GM20000 (cell line): ENCODE measurements at places on chromosomes 2 and 18.

DNA sequence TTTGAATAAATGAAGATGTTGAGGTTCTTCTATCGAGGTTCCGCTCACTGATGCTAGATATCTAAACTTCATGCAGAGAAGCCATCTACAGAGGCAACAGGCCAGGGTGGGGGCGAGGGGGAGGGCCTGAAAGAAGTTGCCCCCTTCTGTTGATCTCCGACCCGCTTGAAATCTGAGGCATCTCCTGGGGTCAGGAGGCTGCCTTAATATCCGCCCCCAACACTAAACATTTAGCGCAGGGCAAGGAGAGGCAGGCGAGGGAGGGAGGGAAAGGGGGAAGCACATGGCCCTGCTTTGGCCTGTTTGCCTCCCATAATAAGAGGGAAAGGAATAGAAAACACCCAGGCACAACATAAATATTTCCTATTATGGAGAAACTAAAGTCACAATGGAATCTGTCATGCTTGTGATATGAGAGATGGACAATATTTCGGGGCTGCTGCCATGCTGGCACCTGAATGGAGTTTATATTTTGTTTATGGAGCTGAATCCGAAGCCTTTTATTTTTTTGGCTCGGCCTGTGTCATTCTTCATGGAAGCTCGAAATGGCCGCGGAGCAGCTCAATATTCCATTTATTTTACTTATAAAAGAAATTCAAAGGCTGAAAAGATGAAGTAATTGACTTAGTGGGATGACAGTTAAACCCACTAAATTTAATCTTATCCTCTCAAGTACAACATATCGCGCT, 221.1 kb downstream of the INSIG2 start:
- no peak for DNase-seq

DNA sequence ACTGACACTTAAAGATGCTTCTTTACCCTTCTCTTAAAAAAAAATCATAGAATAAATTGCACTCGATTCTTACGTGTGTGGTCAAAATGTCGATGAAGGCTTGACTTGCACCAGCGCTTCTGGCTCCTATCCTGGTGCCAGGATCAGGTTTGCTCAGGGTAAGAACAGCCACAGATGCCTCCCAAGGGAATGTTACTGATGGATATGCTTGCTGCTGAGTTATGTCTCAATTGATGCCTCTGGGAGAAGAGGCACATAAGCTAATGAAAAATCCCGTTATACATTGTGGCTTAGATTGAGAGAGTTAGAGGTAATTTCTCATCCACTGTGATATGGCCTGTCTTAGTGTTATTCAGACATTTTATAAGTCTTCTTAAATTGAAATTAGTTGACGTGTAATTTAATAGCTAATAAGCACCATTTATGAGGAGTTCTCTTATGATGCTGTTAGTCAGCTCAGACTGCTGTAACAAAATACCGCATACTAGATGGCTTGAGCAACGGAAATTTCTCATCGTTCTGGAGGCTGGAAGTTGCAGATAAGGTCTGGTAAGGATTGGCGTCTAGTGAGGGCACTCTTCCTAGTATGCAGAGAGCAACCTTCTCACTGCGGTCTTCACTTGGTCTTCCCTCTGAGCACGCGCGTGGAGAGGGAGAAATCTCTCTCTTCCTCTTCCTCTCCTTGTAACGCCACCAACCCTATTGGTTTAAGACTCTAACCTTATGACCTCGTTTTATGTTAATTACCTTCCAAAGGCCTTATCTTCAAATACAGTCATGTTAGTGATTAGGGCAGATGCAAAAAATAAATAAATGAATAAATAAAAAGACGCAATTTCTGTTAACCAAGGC, 116.6 kb upstream of the NOSTRIN start:
- DNase-seq = no peak

- no peak for DNase-seq
Measured at GRCh38 chr2:24082787-24083566, 1.7 kb downstream of the TP53I3 start.

GRCh38 chr2:181861379-181861778, 30.2 kb upstream of the ITPRID2 start:
- DNase-seq = no peak

DNA sequence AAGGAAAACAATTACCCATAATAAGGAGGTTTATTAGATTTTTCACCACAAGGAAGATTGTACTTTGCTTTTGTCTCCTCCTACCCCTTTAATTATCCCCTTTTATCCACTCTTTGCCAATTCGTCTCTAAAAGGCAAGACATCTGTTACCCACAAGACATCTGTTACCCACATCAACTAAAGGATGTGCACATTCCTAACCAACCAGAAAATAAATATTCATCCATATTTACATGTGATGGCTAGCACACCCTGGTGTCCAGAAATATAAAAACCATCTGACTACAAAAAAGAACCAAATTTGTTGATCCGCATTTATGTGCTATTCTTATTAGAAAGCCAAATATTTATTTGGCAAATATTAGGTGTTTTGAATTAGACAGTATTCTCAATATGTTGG, 35.7 kb downstream of the ACVR1C start:
- DNase-seq = no peak

DNA sequence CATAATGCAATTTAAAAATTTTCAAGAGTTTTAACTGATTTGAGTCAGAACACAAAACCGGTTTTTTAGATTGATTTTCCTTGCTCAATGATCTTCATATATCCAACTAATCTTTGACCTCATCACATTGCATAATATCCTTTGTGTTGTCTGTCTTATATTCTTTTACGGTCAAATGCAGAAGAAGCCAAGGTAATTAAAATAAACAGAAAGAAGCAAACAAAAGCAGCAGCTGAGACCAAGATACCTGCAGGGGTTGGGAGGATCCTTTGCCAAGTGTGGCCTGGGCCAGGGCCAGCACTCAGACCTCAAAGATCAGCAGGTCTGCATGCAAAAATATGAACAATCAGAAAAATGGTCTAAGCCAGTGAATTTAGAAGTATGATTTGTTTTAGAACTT, 428.9 kb upstream of the NETO1 start:
- DNase-seq = no peak

DNA sequence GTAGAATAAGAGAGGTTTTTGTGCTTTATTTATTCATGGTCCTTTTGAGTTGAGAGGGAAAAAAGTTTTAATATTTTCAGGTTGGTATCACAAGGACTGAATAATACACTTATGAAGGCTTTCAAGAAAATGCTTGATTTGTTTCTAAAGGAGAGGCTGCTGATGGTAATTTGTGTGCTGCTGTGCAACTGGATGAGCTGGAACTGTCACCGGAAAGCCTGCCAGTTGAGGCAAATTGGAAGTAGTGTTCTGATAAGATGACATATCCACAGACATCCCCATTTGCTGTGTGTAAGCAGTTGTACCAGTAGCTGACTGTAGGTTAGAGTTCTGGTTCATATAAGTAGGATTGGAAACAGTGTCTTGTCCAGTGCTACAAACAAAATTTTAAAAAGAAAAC, 21.6 kb upstream of the CACNB4 start:
- DNase-seq = no peak

DNA sequence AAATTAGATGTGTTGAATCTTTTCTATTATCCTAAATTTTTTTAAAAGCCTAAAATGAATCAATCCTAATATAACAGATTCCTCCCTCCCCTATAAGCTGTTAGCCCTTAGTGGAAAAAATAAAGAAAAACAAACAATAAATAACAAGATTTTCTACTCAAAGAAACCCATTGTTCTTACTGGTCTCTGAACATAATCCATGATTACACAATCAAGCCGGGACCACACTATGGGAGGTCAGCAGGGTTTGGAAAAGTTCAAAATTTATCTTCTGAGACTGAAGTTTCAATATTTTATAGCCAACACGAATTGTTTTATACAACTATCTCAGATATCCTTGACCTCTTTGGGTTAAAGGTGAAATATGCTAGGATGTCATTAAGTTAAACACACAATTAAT, 57.9 kb downstream of the DPP4 start:
- no peak for DNase-seq

- no peak for DNase-seq
Measured at GRCh38 chr18:25704071-25704470, 352.1 kb upstream of the ZNF521 start.

GRCh38 chr2:231056453-231057416, at the start of gene PSMD1:
PSMD1 (plus strand) TSS chr2:231056867; CDS start chr2:231057026, 159 bp downstream.
- peak; percentile 95 for DNase-seq

DNA sequence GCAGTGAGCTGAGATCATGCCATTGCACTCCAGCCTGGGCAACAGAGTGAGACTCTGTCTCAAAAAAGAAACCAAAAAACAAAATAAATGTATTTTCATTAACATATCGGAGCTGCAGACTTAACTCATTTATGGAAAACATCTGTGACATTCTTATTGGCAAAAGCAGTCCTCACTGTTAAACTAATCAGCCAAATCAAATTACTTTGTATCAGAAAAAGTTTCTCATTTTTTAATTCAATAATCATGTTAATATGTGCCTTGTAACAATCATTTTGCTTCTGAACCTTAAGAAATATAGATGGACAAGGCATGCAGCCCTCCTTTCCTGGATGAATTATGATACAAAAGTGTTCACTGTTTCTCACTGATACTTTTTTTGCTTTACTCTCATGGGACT, 18.0 kb upstream of the TP53I3 start:
- DNase-seq = no peak

DNA sequence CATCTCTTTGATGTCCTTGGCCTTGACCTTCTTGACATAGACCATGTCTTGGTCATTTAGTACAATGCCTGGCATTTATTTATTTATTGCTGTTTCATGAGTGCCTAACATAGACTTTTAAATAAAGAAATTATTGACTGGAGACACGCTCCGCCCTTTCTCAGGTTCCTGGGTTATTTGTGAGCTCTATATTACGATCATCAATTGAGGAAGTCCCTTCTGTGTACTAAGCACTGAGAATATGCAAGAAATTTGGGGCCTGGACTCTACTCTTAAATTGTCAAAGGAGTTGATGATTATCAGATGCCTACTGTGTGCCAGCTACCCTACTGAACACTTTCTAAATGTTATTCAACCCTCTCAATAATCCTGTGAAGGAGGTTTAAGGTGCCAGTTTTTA, 19.7 kb upstream of the TET3 start:
- DNase-seq = no peak

GRCh38 chr18:78145096-78145495, 834.5 kb upstream of the SALL3 start:
- no peak for DNase-seq

DNA sequence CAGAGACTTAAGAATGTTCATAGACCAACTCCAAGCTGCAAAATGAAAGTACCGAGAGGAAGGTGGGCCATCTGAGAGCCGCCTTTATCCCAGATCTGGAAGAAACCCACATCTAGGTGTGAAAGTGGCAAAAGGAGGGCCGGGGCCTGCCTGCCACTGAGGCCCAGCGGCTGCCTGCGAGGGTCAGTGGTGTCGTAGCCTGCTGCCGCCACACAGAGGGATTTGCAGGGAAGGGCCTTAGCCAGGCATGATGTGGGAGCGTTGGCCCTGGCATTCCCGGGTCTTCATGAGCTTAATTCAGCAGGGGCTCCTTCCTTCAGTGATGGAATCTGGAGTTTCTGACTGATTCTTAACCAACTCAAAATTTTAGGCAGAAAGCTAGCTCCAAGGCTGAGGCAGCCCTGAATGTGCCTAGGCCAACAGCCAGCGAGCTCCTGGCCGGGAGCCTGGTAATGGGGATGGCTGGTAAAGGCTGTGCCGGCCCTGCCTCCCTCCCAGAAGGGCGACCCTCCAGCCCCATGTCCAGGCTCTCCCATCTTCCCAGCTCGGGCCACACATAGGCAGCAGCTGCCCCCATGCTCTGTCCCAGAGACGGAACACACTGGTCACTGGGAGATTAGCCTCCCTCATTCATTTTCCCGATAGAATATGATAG, 230.1 kb downstream of the AGAP1 start:
- DNase-seq = no peak
